Lung (tissue), 17 donors: ENCODE measurements at places on chromosomes 11 and 22. TPM values are rescaled to one million over a fixed set of nuclear protein-coding genes. Genes with fewer than 3 reads are reported as not detected.

DNA sequence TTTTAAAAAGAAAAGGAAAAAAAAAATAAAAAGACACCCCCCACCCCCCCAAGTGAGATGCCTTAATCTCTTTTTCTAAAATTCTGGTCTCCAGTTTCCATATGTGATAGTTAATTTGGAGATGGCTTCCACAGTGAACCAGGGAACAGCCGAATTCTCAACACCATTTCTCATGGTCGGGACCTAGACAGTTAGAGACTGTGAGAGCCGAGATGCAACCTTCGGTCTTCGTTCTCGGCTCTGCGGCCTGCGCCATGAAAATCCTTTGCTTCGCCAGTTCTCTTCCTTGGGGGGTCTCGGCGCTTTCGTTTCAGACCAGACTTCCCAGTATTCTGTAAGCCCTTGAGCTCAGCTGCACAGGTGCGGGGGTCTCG, 723 bp downstream of the CACNG2 start:
- DNase-seq: no peak

GRCh38 chr11:27705873-27706820, 5.9 kb upstream of the BDNF start:
- no peak for DNase-seq

DNA sequence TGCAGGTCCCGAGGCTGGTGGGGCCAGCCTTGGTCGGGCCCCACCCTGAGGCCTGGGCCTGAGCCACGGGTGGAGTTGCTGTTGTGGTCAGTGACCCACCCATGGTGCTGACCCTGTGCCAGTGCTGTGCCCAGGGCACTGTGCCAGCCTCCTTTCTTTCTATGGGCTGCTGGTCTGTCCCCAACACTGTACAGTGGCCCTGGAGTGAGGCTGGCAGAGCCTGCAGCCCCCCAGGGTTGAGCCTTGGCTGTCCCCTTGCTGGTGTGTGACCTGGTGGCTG, 1235.7 kb downstream of the BRD1 start:
- no peak for DNase-seq

GRCh38 chr11:102831489-102832440, 11.6 kb downstream of the MMP3 start:
- peak; percentile 42 for DNase-seq

DNA sequence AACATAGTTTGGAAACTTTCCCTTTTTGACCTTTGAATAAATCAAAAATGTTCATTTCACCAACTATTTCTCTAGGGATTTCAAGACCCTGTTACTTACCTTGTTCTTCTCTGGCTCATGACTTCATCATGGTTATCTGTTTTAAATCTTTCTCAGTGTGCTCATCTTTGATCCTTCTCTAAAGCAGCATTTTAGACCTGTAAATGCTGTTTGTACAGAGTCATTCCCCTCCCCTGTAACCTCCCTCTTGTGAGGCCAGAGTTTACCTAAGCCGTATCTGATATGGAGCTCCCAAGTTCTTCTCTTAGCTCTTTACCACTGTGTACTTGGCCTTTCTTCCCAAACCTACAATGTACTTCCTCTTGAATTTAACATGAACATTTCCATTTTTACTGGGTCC, 56.0 kb downstream of the ACER3 start:
- no peak for DNase-seq

- DNase-seq: no peak
Measured at GRCh38 chr11:1836011-1836945, 1.5 kb downstream of the SYT8 start.

DNA sequence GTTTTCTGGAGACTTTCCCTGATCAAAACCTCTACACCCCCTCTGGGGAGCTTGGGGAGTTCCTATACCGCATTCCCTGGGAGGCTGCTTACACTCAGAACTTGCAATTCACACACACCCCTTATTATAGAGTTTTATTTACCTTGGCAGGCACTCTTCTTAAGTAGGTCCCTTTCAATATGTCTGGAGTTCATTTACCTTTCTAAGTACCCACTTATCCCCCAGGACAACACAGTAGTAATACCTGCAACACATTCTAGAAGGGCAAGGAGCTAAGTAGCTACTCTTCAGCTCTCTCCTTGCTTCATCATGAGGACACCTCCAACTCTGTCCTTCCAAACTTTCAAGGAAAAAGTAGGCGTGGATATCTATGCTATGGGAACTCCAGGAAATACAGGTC, 127.8 kb upstream of the ANO3 start:
- peak; percentile 81 for DNase-seq

DNA sequence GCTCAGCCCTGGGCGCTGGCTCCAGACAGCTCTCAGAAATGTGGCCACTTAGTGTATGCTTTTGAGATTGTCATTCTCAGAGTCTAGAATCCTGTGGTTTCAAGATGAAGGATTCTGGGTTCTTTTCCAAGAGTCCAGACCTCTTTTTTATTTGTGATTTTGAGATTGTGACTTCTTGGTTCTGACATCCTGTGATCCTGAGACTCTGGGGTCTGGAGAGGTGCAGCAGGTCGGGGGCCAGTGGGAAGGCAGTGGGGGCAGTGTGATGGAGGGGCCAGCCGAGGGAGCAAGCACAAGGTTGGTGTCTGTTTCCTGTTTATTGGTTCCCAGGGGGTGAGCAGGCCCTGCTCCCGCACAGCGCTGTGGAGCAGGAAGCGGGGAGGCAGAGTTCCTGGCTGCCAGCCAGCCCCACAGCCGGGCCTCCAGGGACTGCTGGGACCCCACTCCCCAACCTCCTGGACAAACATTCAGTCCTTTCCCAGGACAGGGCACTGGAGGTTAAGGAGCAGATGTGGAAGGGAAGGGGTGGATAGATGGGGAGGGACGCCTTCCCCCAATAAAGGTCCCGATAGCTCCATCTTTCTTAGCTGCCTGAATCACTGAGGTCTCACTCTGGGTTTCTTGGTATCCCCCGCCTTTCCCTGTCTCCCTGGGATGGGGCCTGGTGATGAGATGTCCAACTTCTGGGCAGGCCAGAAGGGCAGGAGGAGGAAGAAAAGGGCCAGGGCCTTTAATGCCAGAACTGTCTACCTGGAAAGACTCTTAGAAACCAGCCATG, 13.7 kb downstream of the ARHGEF17 start:
- DNase-seq: peak; percentile 86

DNA sequence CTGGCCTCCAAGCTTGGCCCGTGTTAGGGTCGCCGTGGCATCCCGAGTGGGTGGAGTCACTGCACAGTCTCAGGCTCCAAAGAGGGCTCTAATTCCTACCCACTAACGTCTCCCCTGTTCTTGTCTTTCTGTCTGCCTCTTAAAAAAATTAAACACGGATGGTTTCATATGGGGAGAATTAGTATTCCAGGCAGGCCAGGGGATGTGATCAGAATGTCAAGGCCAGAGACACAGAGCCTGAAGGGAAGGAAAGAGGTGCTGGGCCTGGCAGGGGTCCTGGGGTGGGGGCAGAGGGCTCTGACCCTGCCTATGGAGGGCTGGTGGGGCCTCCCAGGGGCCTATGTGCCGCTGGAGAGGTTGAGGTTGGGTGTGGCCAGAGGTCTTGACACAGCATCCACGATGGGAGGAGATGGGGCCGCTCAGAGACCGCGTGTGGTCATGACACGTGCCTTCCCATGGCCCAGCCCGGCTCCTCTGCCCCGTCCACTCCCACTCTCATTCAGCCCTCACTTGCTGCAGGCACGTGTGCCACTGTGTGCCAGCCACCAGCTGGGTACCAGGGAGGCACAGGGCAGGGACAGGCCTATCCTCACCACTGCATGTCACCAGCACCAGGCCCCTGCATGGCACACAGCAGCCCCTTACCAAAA, 56.5 kb downstream of the FLRT1 start:
- DNase-seq: no peak

DNA sequence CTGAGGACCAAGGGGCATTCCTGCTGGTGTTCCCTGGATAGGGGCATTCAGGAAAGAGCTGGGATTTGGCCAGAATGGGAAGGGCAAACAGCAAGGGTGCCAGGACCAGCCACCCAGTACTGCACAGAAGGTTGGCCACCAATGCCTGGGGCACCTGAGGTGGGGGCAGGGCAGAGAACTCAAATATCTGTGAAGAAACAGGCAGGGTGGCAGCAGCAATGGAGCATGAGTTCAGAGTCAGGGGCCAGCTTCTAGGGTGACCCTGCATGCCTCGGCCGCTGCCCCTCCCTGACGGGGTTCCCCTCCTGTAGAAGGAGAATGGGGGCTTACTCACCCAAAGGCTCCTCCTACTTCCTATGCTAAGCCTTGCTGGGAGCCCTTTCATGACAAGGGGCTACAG, 79.3 kb upstream of the SHANK2 start:
- no peak for DNase-seq

DNA sequence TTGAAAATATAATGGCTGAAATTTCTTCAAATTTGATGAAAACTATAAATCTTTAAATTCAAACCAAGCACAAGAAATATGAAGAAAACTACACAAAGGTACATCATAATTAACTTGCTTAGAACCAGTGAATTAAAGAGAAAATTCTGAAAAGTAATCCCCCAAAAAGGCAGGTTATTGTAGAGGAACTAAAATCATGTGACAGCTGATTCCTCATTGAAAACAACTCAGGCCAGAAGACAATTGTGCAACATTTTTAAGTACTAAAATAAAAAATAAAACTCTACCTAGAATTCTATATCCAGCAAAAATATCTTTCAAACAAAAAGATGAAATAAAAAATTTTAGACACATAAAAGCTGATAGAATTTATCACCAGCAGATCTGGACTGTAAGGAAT, 90.3 kb downstream of the SOX6 start:
- DNase-seq: no peak

GRCh38 chr22:27226666-27227065, 569.3 kb downstream of the MIAT start:
- DNase-seq: no peak

- no peak for DNase-seq
Measured at GRCh38 chr11:1041149-1041467, 4.6 kb upstream of the MUC6 start.

GRCh38 chr11:2704896-2705606, 5.3 kb upstream of the KCNQ1OT1 start:
- no peak for DNase-seq

GRCh38 chr11:85889676-85890579, 34.7 kb downstream of the CCDC83 start:
- no peak for DNase-seq

DNA sequence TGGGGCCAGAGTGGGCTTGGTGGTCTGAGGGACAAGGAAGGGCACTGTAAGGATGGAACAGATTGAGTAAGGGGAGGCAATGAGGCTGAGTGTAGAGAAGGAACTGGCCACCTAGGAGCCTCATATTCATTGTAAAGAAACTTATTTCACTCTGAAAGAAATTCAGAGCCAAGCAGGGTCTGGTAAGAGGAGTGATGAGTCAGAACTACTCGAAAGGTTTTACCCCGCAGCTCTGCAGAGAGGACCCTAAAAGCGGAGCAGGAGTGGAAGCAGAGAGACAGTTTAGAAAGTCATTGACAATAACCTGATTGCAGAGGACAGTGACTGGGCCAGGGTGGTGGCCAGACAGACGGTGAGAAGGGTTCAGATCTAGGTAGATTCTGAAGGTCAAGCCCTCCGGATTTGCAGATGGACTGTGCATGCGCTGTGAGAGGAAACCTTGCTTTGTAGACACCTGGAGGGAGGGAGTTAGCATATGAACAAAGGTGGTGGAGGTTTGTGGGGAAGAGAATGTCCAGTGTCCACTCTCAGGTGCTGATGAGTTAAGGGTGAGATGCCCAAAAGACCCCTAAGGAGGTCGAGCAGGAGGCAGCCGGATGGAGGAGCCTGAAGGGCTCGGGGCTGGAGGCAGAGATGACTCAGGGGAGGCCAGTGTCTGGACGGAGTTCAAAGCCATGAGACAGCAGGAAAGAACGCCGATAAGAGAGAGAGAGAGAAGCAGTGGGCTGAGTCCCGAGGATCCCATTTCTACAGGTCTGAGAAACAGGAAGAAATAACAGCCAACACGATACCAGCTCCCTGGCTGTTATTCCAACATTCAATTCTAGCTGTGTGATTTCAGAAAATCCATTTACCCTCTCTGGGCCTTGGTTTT, 546.0 kb downstream of the BRD1 start:
- no peak for DNase-seq

GRCh38 chr11:75241906-75242644, 1.5 kb downstream of the TPBGL start:
- DNase-seq: no peak

DNA sequence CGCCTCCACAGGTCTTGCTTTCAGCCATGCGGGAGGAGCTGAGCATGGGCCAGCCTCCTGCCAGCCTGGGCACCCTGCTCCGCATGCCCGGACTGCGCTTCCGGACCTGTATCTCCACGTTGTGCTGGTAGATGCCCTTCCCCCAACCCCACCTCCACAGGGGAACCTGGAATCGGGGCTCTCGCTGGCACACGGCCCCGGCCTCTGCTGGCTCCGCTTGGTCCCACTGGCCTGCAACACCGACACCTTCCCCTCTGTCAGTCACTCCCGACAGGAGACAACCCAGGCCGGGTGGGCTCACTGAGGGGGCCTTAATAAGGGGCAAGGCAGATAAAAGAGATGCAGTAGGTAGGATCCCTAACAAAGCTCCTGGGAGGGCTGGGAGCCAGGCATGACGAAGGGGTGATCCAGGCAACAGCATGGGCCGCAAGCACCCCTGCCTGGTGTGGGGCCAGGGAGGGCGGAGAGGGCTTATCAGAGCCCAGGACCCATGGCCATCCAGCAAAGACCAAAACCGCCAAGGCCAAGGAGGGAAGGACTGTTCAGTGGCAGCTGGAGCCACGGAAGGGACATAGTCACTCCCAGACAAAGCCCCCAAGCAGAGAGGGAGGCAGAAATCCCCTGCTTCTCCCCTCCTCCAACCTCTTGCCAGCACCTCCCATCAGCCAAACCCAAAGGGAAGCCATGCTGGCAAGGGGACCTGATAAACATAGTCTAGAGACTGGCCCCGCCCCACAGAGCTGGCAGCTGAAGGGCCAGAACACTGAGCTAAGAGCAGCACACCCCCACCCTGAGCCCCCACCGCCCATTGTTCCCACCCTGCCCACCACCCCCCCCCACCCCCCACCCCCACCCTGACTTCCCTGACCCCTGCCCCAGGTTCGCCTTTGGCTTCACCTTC, 8.0 kb downstream of the SLC22A12 start:
- DNase-seq: no peak

- peak; percentile 36 for DNase-seq
Measured at GRCh38 chr11:67400942-67401494, 640 bp downstream of the PPP1CA start.

Gene OOSP2
- not detected for total RNA-seq

Gene ADM
- total RNA-seq: 45.9 TPM

Gene MMP13
- total RNA-seq: not detected

Gene C11orf87
- total RNA-seq: not detected

Gene TUBA8
- total RNA-seq: 0.17 TPM

Gene ADORA2A
- total RNA-seq: 10.0 TPM

Gene FERMT3
- 17.4 TPM for total RNA-seq

Gene OR4D5
- total RNA-seq: not detected

Gene NLRX1
- 12.5 TPM for total RNA-seq

Gene CARD18
- not detected for total RNA-seq

Gene SLC22A25
- not detected for total RNA-seq

Gene SLC22A12
- not detected for total RNA-seq

Gene PLEKHB1
- total RNA-seq: 38.8 TPM

Gene BIRC3
- 44.5 TPM for total RNA-seq

Gene RIMBP3C
- 0.40 TPM for total RNA-seq

Gene CDC42BPG
- 11.2 TPM for total RNA-seq

Gene GPR83
- total RNA-seq: 0.06 TPM
